ENCODE measurements at places on chromosomes 7 and 10.
A peak's percentile ranks its signal among the peaks of the same experiment; 100 is the strongest.

DNA sequence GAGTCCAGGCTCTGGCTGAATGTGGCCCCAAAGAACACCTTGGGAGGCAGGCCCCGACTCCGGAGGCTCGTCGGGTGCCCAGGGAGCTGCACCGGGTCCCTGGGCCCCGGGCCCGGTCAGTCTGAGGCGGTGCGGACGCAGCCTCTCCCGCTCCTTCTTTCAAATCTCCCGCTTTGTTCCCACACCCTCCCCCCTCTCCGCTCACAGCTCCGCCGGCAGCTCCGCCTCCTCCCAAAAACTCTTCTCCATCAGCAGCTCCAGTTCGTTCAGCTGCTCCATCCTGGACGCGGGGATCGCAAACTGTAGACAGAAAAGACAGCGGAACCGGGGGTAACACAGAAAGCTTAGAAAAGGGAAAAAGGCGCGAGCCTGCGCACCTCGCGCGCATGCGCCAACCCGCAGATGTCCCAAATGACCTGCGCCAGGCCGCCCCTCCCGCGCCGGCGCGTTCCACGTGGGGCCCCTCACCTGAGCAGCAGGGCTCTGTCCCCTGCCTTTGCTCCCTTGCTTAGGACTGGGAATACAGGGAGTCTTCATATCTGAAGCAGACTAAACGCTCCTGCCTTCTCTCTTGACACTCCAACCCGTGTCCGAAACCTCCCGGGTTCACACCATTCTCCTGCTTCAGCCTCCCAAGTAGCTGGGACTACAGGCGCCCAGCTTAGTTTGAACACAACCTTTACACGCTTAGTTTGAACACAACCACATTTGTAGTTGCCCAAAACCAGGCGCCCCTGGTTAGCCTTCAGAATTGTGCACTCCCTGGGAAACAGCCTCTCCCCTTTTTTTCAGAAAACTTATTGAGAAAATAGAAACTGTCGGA lies at the start of gene DNA2:
DNA2 (minus strand) TSS at position 388 of the 823 bp plus-strand sequence; CDS start at position 279, 109 bp downstream.
- DNase-seq, result peak; percentile 47

- DNase-seq, result no peak
These were observed 2.6 kb downstream of the SMURF1 start for GRCh38 chr7:99141334-99141733.

- no peak for DNase-seq
These were observed 5.6 kb downstream of the GPR15LG start for GRCh38 chr10:84179059-84179710.

DNA sequence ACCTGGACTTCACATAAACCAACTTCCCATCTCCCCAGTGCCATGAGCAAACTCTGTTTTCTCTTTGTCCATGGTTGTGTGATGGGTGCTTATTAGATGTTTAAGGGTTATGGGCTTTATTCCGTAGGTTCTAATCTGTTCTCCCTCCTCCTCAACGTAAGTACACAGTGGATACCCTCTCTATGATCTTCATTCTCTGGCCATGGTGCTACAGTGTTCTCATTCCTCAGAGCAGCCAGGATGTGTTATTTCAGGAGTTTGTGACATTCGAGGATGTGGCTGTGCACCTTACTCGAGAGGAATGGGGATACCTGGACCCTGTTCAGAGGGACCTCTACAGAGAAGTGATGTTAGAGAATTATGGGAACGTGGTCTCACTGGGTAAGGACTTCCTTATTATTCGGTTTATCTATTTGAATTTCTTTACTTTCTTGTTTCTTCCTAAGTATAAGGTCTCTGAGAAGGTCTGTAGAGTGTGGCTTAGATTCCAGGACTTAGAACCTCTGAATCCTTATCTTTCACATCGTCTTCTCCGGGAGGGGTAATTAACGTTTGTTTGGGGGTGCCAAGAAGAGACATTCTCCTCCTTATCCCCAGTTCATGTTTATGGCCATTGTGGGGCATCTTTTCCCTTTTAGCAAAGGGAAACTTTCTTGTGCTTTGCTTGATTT lies 3.8 kb downstream of the ZNF655 start:
- DNase-seq, result no peak

GRCh38 chr10:68403701-68404100 lies 3.4 kb downstream of the RUFY2 start:
- DNase-seq, result no peak

- DNase-seq, result no peak
These were observed 968 bp upstream of the INMT start for GRCh38 chr7:30750683-30751650.

- DNase-seq, result no peak
These were observed 11.1 kb downstream of the FAM53B start for GRCh38 chr10:124732931-124733570.

DNA sequence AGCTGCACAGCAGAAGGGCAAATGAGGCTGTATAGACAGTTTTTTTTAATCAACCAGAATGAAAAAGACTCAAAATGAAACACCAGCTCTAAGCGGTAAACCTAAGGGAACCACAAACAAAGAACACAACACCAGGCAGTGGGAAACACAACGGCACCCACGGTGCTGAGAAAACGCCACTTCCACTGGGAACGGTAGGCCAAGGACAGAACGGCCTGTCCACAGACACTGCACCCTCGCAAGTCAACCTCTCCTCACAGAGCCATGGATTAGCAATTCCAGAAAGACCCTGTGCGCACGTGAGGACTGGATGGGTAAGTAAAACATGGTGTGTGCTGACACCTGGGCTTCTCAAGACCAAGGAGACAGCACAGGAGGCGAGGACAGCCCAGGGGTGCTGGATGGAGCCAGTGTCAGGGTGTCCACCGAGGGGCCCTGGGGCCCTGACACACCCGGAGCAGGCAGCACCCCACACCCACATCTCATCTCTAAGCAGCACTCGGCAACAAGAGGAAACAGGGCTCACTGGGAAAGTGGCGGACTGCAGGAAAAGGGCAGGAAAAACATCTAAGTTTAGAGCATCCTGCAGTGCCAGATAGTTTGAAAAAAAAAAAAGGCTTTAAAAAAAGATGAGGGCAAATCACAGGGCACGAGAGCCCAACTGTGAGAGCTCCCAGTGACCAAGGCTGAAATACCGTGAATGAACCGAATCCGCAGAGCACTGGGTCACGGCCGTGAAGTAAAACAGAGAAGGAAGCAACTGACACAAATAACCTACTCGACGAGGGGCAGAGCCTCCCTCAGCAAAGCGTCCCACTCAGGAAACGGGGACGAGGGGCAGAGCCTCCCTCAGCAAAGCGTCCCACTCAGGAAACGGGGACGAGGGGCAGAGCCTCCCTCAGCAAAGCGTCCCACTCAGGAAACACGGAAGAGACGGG lies 120.2 kb downstream of the MAD1L1 start:
- DNase-seq, result no peak

- DNase-seq, result no peak
These were observed 2.0 kb downstream of the CALML3 start for GRCh38 chr10:5526691-5527331.

- no peak for DNase-seq
These were observed 32.1 kb upstream of the NMT2 start for GRCh38 chr10:15200626-15201025.

DNA sequence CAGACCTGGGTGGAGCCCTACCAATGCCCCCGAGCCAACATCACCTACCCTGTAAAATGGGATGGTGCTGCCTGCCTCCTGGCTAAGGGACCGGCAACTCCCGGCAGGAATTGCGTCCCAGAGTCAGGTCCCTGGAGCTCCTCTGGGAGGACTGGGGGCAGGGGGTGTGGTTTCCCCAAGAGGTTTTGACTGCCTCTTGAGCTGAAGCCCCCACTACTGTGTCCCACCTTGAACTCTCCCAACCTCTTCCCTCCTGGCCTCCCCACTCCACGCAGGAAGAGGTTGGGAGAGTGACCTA lies 1.3 kb downstream of the SH2B2 start:
- no peak for DNase-seq

- no peak for DNase-seq
These were observed 1.9 kb downstream of the TET1 start for GRCh38 chr10:68561865-68562649.

GRCh38 chr10:28492116-28492920 lies 40.6 kb upstream of the WAC start:
- DNase-seq, result no peak

DNA sequence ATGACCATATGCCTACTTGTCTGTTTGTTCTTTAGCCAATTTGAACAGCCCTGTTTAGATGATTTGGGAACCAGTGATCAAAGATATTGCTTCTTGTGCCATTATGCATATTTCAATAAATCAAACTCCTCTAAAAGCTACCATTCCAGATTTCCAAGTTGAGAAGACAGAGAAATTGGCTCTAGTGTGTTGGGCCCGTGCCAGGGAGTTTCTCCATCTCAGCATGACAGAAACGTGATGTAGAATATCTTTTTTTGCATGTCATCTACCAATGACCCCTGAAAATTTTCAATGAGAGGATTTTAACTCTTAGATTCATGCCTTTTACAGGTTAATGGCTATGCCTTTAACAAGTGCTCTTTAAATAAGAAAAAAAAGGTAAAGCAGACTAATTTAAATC lies 50.7 kb upstream of the CABCOCO1 start:
- no peak for DNase-seq

DNA sequence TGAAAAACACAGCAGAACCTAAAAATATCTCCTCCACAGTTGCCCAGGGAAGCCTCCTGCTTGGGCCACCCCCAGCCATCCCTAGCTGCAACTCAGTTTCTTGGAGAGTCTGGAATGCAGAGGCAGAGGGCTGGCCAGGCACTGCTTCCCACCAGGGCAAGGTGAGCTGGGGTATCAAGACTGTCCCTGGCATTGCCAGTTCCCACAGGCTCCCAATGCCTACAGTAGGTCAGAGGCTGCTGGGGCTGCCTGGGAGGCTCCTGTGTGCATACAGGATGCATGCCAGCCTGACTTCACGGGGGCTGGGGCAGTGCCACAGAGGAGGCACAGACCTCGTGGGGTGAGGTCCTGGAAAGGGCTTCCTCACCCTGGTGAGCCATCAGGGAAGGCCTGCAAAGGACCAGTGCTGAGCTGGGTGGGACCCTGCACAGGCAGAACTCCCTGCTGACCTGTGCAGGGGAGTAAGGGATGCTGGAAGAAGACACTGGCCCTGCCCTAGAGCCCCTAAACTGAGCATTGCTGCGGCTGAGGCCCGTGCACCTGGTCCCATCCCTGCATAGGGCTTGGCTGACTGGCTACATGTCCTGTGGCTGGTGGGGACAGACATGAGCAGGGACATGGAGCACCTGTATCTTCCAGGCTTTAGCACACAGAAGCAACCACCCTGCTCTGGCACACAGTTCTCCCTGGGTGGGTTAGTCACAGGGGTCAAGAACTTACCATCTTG lies 121.9 kb upstream of the RET start:
- DNase-seq, result no peak

GRCh38 chr7:5631152-5631551 lies 150.3 kb downstream of the RNF216 start:
- no peak for DNase-seq

DNA sequence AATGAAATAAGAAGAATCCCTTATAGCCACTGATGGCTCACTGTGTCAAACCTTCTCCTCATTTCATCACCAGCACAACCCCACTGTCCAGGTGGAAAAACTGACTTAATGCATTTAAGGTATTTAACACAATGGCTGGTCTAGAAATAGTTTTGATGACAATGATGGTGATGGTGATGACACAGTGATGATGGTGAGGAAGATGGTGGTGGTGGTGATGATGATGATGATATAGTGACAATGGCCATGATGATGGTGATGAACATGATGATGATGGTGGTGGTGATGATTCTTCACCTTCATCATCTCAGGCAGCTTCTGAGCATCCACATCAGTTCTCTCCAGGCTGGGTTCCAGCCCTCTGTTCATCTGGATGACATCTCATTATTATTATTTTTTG lies 186.6 kb downstream of the TCERG1L start:
- DNase-seq, result no peak

DNA sequence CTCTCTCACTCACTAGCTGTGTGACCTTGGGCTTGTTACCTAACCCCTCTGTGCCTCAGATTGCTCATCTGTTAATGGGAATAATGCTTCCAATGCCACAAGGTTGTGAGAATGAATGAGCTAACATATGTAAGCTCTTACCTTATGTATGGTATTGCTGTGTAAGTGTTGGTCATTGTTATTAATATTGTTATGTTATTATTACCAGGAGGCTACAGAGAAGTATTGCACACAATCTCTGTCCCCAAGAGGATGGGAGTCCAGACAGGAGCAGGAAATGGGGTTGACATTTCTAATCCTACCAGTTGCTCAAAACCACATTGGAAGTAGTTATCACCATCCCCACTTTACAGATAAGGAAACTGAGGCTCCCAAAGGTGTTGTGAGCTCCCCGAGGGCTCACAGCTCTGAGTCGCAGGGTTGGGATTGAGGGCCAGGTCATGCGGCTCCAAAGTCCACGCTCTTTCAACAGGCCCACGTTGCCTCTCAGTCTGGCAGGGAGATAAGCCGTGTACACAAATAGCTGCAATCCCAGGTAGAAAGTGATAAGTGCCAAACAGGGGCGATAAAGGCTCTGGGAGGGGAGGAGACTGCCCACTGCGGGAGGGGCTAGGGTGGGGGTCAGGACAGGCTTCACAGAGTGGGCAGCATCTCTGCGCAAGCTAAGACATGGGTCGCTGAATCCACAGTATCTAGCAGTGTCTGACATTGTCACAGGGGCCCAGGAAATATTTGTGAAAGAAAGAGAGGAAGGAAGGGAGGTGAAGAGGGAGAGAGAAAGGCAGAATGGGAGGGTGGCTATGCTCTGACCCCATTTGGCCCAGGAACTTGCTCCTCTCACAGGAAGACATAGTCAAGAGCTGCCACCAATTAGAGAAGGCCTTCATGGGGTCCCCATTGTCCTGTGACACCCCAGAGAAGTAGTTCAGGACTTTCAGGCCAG lies 9.6 kb upstream of the ZMIZ1 start:
- DNase-seq, result no peak

DNA sequence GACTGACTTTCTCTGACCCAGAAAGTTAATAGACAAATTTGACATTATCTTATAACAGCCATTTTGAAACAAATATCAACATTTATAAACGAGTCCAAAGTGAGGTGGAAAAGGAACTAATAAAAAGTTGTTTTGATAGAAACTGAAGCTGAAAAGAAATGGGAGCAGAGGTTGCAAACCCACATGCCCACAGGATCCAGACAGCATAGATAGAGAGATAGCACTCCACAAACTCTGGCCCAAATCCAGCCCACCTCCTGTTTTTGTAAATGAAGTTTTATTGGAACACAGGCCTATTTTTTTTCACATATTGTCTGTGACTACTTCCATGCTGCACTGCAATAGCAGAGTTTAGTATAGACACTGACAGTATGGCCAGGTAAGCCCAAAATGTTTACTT lies 171.9 kb downstream of the PRKG1 start:
- no peak for DNase-seq

DNA sequence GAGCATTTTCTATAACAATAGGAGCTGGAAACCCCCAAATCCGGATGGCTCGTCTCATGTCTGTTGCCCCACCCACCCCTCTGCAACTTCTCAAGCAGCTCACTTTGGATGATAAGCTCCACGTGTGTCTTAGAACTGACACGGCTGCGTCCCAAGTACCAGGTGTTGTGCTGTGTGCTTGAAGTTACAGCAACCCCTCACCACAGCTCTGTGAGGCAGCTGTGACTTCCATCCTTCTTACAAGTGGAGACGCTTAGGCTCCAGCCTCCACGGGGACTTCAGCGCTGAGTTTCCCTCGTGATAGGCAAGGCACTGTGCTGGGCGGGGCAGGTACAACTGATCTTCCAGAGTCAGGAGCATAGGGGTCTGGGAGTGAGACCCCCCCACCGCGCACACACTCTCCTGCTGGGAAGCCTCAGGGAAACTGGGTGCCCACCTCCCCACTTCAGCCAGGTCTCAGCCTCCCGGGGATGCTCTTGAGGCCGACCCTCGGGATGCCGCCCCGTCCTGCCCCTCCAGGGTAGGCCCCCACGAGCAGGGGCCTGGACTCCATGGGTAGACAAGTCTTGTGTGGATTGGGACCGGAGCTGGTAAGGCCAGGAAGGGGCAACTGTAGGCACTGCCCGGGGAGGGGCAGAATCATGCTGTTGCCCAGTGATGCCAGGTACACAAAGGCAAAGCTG lies 31.4 kb downstream of the EN2 start:
- DNase-seq, result no peak

All from stimulated activated CD8-positive, alpha-beta memory T cell treated with anti-CD3 and anti-CD28 coated beads, Interleukin-7, amount 100 ng/mL, for 1 hour (primary cell).